CMK (cell line): ENCODE measurements at places on chromosomes 2 and 18.

GRCh38 chr2:223936862-223937326 is 8.2 kb downstream of the WDFY1 start:
- no peak for DNase-seq

DNA sequence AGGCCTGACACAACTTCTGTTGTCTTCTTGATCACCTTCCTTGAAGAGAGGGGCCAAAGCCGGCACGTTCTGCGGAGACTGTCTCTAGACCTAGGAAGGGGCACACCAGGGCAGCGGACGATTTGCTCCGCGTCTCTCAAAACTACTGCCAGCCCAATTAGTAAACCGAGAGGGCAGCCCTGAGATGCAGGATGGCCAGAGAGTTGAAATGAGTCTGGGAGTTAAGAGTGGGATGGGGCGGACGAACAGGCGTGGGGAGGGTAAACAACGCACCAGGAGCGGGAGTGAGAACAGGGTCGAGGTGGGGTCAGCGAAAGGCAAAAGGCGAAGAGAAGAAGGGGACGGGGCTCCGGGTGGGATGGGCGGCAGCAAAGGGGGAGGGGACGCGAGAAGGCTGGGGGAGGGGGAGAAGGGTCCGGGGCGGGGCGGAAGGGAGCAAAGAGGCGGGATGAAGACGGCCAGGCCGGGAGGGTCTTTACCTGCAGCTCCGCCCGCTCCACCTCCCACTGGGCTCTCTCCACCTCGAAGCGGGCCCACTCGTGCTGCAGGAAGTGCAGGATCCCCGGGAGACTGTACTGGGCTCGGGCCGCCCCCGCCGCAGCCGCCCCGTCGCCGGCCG is 476 bp downstream of the STRN start:
- DNase-seq = peak; percentile 53

DNA sequence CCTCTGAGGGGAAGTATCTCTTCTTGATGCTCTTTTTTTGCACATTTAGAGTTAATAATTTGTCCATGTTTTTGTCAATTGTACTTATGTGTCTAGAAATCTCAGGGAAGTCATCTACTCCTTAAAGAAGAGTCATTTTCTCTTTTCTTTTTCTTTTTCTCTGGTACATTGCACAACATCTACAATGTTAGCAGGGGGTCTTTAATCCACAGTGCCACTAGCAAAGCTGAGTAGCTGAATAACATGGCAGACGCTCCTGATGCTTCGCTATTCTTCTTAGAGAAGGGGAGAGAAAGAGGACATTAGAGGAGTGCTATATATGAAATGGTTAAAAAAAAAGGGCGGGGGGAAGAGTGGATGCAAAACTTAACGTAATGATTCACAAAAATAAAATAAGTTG is 399.6 kb upstream of the CWC22 start:
- DNase-seq = no peak

- DNase-seq = no peak
Measured at GRCh38 chr2:127514485-127514884, 11.8 kb downstream of the IWS1 start.

- peak; percentile 4 for DNase-seq
Measured at GRCh38 chr2:222358876-222359275, 60.1 kb upstream of the PAX3 start.

GRCh38 chr2:241734467-241735208 is at the start of gene D2HGDH:
Gene D2HGDH, plus strand, starts transcription at chr2:241734630. Its CDS starts 595 bp downstream, at chr2:241735225.
- peak; percentile 77 for DNase-seq

GRCh38 chr2:206840999-206841398 is 75.6 kb downstream of the FASTKD2 start:
- DNase-seq = no peak

DNA sequence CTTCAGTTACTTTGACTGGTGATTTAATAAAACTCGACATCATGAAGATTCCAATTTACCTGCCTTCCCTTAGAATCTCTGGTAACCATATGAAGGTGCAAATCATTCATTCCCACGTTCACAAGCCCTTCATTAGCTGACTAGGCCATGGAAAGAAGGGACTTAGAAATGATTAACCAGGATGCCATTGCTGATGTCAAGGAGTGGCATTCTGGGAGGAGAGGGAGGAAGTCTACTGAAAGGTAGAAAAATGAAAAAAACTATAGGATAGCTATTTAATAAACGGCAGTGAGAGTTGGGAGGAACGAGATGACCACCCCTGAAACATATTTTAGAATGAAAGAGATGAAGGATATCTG is 1.4 kb downstream of the ATIC start:
- DNase-seq = no peak

DNA sequence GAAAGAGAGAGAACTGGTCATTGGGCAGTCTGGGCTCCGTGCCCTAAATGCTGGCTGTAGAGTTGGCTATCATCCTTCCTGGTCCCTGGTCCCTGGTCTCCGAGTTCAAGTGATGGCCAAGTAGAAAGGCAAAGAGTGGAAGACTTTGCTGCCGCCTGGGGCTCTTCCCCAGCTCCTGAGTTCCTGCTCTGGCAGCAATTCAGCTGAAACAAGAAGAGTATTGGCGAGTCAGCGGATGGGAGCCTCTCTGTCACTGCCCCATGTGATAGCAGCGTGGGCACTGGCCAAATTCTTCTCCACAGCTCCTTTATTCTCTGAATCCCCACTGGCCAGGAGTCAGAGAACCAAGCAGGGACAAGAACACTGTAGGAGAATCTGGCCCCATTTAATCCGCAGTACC is 351.0 kb upstream of the POU3F3 start:
- DNase-seq = no peak
